ENCODE measurements at places on chromosomes 12 and 14.

DNA sequence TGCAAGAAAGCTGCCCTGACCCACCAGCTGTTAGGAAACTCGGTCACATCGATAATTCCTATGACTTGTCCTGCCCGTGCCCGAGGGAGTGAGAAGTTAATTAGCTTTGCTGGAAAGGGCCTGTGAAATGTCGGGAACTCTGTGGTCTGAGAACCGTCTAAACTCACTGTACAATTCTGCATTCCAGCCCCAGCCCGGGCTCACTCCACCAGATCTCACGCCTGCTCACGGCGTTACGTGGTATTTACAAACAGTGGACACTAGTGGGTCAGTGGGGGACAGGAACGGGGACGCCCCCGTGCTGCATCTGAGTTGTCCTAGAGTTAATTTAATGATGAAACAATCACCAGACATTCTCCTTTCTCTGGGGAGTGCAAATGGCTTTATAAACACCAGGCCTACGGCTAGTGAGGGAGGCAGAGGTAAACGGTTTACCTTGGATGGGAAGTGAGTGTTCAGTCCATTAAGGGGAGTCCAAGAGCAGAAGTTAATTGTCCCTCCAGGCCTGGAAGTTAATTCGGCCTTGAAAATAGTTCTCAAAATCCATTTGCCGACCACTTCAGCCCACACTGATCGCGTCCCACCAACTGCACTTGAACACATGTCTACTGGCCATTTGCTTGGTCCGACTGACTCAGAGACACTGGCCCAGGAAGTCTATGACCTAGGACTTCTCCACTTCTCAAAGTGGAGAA, 93.5 kb upstream of the MED13L start:
- DNase-seq = peak; percentile 49

- DNase-seq = no peak
These were observed 330.3 kb upstream of the SYT1 start for GRCh38 chr12:78534311-78534710.

- no peak for DNase-seq
These were observed 1.6 kb downstream of the ANHX start for GRCh38 chr12:133233993-133234564.

DNA sequence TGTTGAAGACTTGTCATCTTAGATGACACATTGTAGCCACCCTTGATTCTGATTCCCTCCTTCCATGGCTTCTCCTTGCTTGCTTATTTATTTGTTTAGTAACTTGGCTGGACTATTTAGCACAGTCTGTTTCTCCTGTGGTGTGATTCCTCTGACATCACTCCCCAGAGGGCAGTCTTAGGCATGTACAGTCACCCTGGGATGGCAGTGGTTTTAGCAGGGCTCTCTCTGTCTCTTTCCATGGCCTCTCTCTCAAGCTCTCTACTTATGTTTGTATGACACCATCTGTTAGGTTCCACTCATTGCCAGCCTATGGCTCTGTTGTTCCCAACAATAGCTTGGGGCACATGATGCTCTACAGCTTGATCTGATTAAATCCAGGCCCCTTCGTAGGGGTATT, 158.3 kb downstream of the ADGRD1 start:
- DNase-seq = peak; percentile 83

DNA sequence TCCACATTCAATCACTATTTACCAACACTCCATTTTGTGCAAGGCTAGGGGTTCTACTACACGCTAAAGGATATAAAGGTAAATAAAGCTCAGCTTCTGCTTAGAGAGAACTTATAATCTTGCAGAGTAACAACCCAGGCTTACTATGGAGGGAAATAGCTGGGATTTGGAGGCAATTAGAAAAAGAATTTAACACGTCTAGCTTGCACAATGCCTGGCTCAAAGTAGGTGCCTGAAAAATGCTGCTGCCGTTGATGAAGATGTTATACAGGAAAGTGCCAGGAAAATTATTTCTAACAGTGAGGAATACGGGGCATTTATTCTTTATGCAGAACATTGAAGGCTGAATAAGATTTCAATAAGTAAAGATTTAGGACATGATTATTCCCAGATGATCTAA, 214.2 kb downstream of the KITLG start:
- DNase-seq = no peak

GRCh38 chr12:262817-263216, at the start of gene SLC6A13:
Gene SLC6A13, minus strand, starts transcription at chr12:262836. Its CDS starts 2,784 bp downstream, at chr12:260052.
- DNase-seq = no peak

Data from fibroblast of skin of scalp (primary cell).